ENCODE measurements at places on chromosomes 6 and 20.

- DNase-seq: no peak
Measured at GRCh38 chr20:47669152-47669425, 116.2 kb downstream of the SULF2 start.

GRCh38 chr6:48429021-48429420 lies 318.0 kb upstream of the PTCHD4 start:
- DNase-seq: no peak

- no peak for DNase-seq
Measured at GRCh38 chr6:8628063-8628462, 192.7 kb upstream of the SLC35B3 start.

DNA sequence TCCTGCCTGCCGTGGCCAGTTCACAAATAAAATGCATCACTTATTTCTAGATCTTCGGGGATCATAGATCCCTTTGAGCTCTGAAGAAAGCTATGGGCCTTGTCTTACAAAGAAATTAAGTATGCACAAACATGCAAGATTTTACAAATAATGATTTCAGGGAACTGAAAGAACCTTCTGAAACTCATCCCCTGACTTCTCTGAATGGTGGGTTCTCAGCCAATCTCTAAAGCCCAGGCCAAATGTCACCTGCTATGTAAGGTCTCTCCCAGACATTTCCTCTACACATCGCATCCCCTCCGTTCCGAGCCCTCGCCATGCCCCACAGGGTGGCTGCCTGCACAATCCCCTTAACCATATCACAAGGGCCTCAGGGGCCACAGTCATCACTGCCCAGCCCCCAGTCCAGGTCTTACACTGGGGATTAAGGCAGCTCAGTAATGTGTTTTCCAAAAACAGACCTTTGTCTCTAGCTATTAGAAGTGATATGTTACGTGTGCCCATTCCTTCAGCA lies 16.1 kb upstream of the ANKRD60 start:
- no peak for DNase-seq

- no peak for DNase-seq
Measured at GRCh38 chr6:14985366-14985765, 260.5 kb upstream of the JARID2 start.

GRCh38 chr20:56843386-56843785 lies 214.3 kb downstream of the TFAP2C start:
- no peak for DNase-seq

Data from stimulated activated CD8-positive, alpha-beta memory T cell treated with anti-CD3 and anti-CD28 coated beads, Interleukin-2, amount 100 ng/mL, for 1 hour (primary cell).